ENCODE measurements at places on chromosomes 1 and 21.

DNA sequence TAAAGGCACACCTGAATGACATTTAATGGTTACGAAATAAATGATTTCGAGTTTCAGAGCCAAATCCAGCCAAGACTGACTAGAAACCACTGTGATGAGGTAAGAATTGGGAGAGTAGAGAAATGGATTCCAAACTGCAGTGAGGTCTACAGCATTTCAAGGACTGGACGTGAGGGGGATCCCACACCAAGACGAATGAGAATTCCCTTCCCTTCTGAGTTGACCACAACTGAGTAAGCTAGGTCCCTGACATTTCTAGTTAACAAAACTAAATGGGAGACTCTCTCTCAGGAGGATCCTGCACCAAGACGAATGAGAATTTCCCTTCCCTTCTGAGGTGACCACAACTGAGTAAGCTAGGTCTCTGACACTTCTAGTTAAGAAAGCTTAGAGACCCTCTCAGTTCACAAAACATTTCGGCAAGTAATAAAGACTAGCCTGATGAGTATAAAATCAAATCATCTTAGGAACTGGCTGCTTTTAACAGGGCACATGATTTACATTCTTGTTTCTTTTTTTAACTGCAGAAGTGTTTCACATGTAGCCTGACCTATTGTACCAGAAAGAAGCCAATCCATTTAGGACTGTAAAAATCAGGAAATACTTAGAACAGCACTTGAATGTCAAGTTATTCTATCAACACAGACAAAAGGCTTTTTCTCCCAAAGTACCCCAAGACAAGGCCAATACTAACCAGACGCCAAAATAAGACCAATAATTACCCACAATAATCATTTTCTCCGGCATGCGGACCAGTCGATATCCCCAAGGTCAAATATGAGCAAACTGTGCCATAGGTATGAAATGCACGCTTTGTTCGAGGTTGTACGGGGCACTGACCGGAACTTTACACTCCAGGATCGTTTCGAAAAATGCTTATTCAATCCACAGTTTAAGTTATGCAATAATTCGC, 1.4 kb upstream of the SPATA1 start:
- no peak for DNase-seq

DNA sequence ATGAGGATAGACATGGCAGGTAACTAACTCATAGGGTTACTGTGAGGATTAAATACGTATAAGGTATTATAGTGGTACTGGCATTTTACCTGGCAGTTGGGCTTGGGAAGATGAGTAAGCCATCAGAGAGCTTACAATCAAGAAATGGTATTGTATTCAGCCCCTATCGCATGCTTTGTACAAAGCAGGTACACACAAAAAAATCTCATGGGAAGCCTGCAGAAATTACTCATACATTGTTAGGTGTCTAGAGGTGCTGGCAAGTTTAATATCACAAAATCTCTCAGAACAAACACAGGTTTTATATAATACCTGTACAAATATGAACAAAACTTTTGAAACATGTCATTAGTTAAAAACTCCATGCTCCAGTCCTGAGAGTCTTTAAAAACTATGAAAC, 71.8 kb upstream of the CNN3 start:
- no peak for DNase-seq

DNA sequence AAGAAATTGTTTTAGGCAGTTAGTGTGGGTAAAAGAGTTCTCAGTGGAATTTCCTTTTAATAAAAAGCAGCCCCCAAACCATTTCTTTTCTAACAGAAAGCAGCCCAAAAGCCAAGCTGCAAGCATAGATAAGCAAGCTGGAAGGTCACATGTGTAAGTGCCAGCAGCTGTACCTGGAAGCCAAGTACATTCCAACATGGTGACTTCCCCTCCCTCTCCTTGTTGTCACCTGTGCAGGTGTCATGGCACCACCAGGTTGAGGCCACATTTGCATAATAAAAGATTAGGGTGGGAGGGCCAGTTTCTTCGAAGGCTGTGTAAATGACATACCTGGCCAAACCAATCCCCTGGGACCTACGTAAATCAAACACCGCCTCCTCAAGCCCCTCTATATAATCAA, 240.3 kb upstream of the RAB4A start:
- DNase-seq, result no peak

DNA sequence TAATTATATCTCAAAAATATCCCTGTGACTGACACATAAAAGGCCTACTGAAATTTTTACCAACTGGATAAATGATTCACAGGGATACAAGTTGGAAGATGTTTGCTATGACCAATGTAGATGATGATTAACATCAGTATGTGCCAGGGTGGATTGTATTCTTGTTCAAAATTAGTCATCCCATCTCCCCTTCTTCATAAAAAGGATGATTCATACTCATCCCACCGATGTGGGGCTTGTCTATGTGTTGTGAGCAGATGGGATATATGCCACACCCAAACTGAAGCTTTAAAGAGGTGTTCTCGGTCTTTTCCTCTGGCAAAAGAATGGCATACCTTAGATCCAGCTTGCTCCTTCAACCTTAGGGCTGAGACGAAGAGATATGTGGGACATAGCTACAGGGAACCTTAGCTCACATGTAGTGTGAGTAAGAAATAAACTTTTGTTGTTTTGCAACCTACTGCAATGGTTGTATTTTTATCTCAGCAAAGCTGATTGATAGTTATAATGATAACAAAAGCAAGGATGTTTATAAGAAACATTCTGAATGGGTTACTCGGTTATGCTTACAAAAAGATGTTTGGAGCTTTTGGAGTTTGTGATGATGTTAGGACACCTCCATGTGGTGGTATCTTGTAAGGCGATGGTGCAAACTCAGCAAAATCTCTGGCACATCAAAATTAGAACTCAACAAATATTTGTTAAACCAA, 29.4 kb downstream of the SPATA17 start:
- no peak for DNase-seq

- no peak for DNase-seq
Measured at GRCh38 chr1:202374099-202374498, 25.6 kb downstream of the PPP1R12B start.

DNA sequence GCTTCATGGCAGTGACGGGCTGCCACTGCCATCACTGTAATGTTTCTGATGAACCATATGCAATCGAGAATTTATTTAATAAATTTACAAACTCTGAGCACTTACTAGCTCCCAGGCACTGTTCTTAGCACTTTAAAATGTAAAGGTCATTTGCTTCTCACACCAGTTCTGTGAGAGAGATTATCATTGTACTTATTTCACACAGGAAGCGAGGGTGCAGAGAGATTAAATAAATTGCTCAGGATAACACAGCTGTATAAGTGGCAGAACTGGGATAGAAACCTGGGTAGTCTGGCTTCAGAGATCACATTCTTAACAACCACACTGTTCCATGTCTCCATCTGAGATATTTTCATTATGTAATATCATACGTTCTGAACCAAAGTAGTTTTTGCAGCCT, 119.9 kb downstream of the MAST2 start:
- DNase-seq, result no peak

- no peak for DNase-seq
Measured at GRCh38 chr1:59688976-59689375, 125.8 kb upstream of the HOOK1 start.

DNA sequence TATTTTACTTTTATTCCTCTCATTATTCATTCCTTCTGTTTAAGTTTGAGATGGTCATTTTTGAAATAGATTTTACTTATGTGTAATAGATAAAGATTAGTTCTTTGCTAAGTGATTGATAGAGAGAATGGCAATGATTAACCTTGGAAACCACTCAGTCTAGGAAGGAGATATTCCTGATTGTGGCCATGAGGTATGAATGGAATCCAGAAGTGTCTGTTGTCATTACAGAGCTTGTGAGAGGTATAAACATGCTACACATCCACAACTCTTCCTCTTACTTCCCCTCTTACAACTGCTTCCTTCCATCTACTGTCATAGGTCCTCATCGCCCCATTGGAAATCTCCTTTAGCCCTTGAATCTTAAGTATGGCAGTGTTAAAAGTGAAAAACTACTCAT, 988.8 kb upstream of the B3GALT2 start:
- DNase-seq, result no peak

DNA sequence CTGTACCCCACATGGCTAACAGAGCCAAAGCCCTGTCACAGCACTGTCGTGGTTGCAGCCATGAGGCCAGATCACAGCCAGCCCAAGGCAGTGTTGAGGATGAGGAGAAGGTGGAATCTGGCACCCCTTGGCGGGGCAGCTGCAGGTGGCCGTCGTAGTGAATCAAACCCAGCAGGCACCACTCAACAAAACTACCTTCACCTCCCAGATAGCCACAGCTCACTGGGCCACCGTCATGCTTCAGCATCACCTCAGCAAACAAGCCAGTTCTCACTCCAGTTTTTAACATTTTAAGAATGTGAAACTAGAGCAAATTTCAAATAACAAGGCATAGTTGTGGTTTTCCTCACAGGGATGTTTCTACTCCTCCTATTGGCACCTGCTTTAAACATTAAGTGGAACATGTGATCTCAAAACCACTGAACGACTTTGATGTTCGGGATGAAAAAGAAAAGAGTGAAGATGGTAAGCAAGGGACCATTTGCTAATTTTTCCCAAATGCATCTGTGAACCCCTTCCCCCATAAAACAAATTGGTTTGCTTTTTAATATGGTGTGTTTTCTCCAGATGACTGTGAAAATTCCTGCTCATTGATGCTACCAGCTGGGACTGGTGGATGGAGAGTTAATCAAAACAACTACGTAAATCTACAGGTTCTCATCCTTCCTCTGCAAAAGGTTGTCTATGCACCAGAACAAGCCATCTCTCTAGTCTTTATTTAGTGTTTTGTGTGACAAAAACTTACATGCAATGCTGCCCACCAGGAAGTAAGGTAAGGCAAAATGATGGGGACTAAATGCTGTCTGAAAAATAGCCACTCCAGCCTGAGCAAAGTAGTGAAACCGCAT, 45.5 kb downstream of the TOR1AIP2 start:
- no peak for DNase-seq

DNA sequence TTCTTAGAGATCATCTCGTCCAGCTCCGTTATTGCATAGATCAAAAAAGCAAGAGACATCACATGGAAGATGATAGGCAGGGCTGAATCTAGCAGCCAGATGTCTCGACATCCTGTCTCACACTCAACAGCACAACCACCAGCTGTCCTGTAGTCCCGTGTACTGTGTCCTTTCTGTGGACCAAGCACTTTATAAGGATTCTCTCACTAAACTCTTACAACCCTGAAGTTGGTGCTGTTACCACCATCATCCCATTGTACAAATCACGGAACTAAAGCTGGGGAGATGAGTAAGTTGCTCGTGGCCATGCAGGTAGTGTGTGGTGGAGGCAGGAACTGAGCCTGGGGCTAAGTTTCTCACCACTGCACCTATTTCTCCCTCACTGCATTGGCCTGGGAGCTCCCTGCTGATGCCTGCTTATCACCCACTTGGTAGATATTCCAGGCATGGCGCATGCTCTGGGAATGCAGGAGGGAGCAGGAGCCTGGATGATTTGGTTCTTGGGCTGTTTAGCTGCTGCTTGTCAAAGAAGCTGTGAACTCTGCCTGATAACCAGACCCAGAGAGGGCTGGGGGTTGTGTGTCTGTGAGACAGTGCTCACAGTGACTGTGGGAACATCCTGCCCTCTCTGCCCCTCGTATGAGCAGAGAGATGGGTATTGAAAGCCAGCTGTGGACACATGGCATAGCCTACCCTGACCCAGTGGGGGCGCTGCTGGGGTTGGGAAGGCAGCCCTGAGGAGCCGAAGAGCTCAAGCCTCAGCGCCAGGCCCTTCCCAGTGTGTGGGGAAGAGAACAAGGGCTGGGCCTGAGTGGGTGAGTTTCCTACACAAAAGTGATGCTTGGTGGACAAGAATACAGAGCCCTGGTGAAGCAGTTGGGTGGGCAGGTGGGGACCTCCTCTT, 13.6 kb downstream of the PPFIA4 start:
- no peak for DNase-seq

- no peak for DNase-seq
Measured at GRCh38 chr21:41371685-41372030, 9.8 kb downstream of the MX2 start.

- no peak for DNase-seq
Measured at GRCh38 chr1:3521426-3521825, 67.0 kb downstream of the ARHGEF16 start.

DNA sequence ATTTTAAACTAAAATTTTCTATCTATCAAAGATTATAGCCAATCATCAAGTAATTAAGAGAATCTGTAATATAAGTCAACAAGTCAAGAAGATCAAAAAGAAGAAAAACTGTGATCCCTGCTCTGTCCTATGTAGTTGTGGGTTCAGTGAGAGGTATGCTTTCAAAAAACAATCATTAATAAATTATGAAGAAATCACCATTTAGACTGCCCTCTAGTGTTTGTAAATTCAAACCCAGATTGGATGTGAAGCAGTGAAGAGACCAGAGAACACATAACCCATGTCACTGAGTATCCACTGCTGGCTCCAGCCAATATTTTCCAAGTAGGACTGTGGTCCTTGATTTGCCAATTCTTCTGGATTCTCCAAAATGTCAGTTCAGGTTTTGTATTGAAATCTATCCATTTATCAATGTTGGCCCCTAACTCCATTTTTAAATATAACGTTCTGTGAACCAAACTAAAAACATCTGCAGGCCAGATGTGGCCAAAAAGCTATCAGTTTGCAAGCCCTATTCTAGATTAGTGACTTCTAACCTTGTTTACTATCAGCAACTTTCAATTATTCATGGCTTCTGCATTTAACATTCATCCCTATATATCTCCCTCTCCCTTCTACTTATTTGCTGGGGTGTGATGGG, 467.5 kb upstream of the CXADR start:
- no peak for DNase-seq

GRCh38 chr1:71236503-71236902, 155.7 kb upstream of the ZRANB2 start:
- DNase-seq, result no peak

DNA sequence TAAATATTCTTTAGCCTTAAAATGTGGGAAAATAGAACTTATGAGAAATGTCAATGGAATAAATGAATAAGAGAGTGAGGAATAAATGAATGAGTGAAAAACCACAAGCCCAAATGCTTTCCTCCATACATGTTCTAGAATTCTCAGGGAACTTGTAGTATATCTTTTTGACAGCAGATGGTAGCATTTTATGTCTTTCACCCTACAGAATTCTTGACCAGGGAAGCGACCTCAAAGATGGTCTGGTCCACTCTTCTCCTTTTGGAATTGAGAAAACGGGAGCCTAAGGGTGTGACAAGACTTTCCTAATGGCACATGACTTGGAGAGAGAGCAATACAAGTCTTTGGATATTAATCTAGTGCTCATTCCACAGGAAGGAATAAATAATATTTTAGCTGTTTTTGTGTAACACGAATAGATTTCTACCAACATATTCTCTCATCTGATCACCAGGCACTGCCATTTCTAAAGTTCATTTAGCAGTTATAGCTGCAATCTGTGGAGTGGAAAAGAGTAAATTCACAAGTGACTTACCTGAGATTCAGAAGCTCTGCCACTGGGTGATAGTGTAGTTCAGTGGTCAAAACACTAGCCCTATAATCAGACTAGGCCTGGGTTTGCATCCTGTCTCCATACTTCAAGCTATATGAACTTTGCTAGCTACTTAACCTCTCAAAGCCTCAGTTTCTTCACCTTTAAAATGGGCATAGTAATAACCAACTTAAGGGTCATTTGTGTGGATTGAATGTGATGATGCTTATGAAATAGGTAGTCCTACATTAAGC, 15.0 kb upstream of the F5 start:
- no peak for DNase-seq

- DNase-seq, result no peak
Measured at GRCh38 chr1:218980881-218981280, 192.8 kb upstream of the LYPLAL1 start.

GRCh38 chr1:85992791-85993190, 163.8 kb downstream of the COL24A1 start:
- no peak for DNase-seq

Measured in activated CD8-positive, alpha-beta memory T cell treated with anti-CD3 and anti-CD28 coated beads for 4 hours (primary cell).